ENCODE measurements at places on chromosomes 1 and 21.

DNA sequence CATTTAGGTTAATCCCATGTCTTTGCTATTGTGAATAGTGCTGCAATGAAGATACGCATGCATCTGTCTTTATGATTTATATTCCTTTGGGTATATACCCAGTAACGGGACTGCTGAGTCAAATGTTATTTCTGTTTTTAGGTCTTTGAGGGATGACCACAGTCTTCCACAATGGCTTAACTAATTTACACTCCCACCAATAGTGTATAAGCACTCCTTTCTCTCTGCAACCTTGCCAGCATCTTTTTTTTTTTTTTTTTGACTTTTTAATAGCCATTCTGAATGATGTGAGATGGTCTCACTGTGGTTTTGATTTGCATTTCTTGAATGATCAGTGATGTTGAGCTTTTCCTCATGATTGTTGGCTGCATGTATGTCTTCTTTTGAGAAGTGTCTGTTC, 33.5 kb downstream of the ASH1L start:
- DNase-seq = peak; percentile 48

DNA sequence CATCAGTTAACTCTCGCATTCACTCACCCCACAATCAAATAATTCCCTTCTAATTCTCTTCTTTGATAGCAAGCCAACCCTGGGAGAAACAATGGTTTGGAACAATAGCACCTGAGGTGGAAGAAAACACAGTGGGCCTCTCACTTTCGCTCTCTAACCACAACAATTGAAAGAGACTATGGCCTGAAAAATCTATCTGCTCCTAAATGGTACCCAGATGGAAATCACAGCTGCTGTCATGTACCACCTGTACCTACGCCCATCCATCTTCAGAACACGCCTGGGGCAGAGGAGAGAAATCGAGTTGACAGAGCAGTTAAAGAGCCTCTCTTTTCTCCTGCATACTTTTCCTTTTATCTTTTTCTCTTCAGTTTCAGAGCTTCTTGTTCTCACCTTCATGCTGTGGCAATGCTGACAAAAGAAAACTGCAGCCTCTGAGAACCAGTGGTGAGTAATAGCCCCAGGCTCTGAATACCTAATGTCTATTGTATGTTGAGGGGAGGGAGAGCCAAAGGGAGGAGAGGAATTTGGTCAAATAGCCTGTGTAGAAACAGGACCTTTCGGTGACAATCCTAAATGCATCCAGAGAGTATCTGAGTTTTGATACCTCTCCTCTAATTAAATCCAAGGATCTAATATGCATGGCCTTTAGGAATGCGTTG, 57.7 kb downstream of the ZC3H11B start:
- no peak for DNase-seq

- DNase-seq = no peak
Measured at GRCh38 chr1:200260597-200261335, 149.1 kb downstream of the ZNF281 start.

GRCh38 chr1:35688161-35688560, 30.5 kb downstream of the C1orf216 start:
- no peak for DNase-seq

GRCh38 chr1:11184973-11185372, 4.2 kb upstream of the ANGPTL7 start:
- no peak for DNase-seq

DNA sequence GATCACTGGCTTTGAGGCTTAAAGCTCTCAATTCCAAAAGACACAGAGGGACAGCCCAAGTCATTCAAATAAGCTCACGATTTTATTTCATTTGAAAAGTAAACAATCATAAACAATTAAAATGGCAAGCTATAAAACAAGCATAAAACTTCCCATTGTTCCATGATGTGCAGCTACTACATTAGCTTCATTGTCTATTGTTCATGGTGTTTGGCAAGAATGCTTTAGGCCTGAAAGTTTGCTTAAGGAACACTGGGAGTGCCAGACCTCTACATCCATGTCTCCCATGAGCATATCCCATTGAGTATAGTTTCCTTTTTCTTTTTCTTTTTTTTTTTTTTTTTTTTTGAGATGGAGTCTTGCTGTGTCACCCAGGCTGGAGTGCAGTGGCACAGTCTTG, 286.1 kb upstream of the ESRRG start:
- DNase-seq = no peak

DNA sequence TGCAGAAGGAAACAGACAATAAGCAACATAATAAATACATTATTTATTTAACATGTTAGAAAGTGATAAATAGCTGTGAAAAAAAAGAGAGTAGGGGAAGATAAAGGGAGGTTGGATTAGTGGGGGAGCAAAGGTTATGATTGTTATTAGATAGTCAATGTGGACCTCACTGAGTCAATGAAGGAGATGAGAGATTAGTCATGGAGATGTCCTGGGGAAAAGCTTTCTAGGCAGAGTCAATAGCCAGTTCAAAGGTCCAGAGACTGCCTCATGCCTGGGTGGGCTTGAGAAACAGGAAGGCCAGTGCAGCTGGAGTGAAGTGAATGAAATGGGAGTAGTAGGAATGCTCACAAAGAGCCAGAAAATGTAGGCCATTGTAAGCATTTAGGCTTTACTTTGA, 187.1 kb upstream of the CACYBP start:
- no peak for DNase-seq

DNA sequence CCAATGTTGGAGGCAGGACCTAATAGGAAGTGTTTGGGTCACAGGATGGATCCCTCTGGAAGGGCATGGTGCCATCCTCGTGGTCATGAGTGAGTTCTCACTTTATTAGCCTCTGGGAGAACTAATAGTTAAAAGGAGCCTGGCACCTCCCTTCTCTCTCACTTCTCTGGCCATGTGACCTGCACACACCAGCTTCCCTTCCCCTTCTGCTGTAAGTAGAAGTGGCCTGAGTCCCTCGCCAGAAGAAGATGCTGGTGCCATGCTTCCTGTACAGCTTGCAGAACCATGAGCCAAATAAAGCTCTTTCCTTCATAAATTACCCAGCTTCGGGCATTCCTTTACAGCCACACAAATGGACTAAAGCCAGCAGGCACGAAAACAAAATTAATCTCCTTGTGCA, 23.6 kb downstream of the ACOT7 start:
- DNase-seq = no peak

GRCh38 chr1:229843627-229844238, 217.7 kb downstream of the URB2 start:
- DNase-seq = no peak

DNA sequence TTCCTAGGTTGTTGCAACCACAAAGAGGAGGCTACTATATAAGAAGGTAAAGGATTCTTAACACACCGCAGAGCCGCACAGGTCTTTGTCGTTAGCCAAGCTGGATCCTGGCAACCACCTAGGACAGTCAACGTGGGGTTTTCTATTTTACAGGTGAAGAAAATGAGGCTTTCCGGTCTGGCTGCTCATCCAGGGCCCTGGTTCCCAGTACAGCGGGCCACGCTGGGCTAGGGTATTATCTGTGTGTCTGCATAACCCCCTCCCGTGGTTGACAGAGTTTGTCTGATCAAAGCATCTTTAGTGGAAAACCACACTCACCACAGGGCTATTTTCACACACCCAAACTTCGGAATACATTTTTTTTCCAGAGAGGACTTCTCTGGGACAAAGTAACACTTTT, 39.0 kb upstream of the PDE9A start:
- no peak for DNase-seq

DNA sequence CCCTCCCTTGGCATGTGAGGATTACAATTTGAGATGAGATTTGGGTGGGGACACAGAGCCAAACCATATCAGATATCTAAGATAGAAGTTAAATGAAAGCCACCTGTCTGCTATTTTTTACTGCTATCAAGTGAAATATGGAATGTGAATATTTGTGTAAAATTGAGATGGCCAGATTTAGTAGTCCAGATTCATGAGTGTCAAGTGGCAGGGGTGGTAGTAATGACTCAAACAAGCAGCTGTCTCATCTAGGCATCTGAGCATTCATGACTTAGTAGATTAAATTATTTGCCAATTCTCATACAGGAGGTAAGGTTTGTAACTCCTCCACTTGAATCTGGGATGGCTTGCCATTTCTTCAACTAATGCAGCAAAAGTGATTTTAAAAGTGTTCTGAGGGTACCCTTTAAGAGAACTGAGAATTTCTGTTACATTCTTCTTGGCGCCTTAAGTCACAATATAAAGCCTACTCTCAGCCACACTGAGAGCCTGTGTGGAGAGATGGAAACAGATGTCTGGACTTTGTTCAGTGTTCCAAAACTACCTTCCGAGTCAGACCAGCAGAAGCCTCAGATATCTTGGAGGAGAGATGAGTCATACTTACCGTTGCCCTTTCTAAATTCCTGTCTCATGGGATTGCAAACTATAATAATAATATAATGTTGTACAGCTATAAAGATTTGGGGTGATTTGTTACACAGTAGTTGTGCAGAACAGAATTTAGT, 1065.6 kb upstream of the TMPRSS15 start:
- DNase-seq = no peak

DNA sequence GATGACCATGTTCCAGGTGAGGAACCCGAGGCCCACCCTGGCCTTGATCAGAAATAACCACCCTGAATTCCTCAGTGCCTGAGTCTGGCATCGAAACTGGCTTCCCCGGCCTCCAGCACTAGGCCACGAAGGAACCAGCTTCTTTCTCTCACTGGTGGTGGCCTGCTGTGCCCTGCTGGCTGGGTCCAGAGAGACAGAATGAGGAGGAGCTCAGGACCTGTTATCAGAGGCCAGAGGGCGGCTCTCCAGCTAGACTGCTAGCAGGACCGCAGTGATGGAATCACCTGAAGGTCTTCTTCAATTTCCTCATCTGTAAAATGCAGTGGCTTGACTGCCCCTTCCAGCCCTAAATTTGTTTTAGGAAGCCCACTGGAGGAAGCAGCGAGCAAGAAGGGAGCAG, 20.5 kb downstream of the ROR1 start:
- no peak for DNase-seq

DNA sequence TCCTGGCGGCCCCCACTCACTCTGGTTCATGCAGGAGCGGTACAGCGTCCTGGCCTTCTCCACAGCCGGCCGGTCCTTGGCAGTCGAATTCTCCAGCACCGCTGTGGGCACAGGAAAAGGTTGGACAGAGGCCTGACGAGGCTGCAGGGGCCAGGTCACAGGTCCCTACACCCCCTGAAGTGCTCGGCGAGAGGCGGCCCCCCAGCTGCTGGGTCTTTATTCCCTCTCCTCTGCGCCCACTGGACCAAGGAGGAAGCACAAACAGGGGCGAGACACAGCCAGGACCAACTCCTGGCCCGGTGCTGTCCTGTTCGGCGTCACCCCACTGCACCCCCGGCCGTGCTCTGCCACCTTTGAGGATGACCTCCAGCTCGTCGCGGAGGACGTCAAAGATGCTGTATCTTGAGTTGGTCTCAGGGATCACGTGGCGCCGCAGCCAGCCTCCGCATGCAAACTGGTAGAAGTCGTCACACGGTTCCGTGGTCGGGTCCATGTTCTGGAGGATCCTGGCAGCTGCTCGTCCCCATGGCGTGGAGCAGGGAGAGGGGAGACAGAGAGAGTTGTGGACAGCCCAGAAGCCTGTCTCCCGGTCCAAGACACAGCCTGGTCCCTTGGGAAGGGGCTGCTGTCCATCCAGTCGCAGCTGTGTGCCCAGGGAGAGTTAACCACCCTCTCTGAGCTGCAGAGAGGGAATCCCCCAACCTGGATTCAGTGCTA, 22.9 kb downstream of the PRXL2B start:
- no peak for DNase-seq

- no peak for DNase-seq
Measured at GRCh38 chr1:15315815-15316214, 68.8 kb downstream of the FHAD1 start.

DNA sequence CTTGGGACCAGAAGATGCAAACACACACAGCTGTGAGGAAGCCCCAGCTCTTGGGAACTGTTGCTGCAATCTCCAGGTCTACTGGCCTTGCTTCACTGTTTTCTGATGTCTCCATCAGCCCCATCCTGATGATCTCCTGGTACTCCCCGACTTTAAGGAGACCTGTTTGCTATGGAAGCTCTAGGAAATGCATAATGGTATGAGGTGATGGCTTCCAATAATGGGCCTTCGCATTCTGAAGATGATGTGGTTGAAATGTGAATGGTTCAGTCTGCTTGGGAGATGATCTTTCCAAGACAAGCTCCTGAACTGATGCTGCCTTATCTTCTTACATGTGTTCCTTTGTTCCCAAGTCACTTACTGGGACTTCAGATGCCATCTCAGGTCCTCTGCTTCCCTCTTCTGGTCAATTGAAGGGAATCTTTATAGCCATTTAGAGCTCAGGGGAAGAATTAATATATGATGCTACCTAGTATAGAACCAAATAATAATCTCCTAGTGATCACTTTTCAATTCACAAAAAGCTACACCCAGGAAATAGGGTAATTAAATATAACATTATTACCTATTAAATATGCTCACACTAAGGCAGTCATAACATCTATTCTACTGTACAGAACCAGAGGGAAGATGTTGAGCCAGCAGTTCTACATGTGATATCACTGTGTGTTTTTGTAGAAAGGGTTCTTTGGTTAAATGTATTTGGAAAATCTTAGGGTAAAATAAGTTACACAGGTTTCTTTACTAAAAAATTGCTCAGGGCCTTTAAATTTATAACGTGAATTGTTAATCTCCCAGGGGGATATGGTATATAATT, 73.9 kb upstream of the VTCN1 start:
- DNase-seq = peak; percentile 34

- no peak for DNase-seq
Measured at GRCh38 chr1:22212400-22213233, 69.7 kb upstream of the WNT4 start.

DNA sequence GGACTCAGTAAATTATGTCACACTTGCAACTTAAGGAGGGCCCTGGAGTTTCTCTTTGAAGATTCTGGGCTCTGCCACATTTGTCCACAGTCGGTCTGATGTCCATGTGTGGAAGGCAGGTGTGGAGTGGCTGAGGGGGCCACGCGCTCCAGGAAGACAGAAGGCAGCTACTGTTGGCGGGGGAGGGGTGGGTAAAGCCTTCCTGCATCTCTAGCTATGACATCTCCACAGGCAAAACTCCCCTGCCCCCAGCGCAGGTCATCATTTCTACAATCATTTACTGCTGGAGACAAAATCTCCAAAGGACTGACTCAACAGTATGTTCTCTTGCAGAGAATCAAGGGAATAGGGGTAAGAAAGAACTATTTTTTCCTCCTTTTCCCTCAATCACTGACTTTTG, 11.4 kb upstream of the TSPEAR start:
- no peak for DNase-seq

Measured in stromal cell of bone marrow (primary cell).